ENCODE measurements at places on chromosomes 7 and 10. TPM values are rescaled to one million over a fixed set of nuclear protein-coding genes. Genes with fewer than 3 reads are reported as not detected.

SPDYE5 gene
- not detected for total RNA-seq

CDHR3 gene
- 5.4 TPM for total RNA-seq

PSAP gene
- total RNA-seq = 295 TPM

HSPA12A gene
- total RNA-seq = 7.4 TPM

FOXI2 gene
- not detected for total RNA-seq

STAG3 gene
- 1.1 TPM for total RNA-seq

PIK3CG gene
- not detected for total RNA-seq

CYP2C8 gene
- 2.5 TPM for total RNA-seq

HECW1 gene
- 3.6 TPM for total RNA-seq
